Mesenchymal stem cell (in vitro differentiated cells and primary cell): ENCODE measurements at places on chromosomes 5 and 9.

DNA sequence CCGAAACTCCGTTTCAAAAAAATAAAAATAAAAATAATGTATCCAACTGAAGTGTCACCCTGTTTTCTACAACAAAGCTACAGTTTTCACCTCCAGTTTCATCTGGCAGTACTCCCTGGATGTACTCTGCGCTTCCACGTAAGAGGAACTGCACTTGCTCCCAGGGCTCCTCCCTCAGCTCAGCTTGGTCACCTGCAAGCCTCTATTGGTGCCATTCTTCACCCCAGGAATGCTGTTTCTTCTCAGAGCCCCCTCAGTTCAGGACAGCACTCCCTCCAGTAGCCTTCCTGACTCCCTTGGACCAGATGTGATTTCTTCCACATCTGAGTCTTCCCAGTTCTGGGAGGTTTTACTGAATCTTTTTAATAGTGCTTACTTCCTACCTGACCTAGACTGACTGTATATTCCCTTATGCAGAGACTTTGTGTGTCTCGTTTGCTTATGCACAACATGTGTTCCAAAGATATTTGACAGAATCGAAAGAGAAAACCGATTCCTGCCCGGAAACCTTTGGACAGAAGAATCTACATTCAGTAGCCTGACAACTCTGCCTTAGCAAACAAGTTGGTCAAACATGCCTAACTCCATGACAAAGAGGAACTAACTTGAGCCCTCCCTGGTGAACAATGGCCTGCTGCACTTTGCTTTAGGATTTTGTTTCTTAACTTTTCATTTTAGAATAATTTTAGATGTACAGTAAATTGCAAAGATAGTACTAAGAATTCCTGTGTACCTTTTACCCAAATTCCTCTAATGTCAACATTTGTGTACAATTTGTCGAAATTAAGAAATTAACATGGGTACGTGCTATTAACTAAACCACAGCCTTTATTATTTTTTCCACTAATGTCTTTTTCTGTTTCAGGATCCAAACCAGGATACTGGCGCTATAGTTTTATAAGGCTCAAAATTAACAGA lies 814 bp downstream of the CCDC125 start:
- H3K4me3 ChIP-seq: no peak overlapping the region
- H3K36me3 ChIP-seq: no peaks in the 10 kb centered on the region
- H3K4me1 ChIP-seq: peaks cover 2% of the 10 kb centered on the region
- DNase-seq: no peak
- H3K27me3 ChIP-seq: no peaks in the 10 kb centered on the region
- H3K27ac ChIP-seq: no peak overlapping the region

- peaks cover 8% of the 10 kb centered on the region for H3K4me1 ChIP-seq
- no peak overlapping the region for H3K4me3 ChIP-seq
- H3K27me3 ChIP-seq: no peaks in the 10 kb centered on the region
- H3K36me3 ChIP-seq: no peaks in the 10 kb centered on the region
Measured at GRCh38 chr5:119340597-119341218, 15.1 kb upstream of the TNFAIP8 start.

DNA sequence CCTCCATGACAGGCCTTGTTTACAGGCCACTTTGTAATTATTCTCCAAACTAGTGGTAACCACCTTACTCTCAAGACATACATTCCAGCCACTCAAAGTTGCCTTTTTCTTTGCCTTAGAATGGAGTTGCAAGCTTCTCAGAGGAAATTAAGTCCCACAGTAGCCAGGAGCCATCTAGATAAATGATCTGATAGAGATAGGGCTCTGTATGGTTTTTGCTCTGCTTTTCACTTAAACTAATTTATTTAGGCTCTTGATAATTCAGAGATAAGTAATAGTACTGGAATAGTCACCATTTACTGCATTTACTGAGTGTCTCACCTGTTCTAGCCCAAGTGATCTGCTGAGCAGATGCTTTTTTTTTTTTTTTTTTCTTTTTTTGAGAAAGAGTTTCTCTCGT lies 7.5 kb downstream of the LARP1 start:
- H3K36me3 ChIP-seq: peaks cover 5% of the 10 kb centered on the region
- H3K4me1 ChIP-seq: peaks cover 13% of the 10 kb centered on the region
- no peak for DNase-seq
- no peaks in the 10 kb centered on the region for H3K27me3 ChIP-seq
- no peak overlapping the region for H3K27ac ChIP-seq

DNA sequence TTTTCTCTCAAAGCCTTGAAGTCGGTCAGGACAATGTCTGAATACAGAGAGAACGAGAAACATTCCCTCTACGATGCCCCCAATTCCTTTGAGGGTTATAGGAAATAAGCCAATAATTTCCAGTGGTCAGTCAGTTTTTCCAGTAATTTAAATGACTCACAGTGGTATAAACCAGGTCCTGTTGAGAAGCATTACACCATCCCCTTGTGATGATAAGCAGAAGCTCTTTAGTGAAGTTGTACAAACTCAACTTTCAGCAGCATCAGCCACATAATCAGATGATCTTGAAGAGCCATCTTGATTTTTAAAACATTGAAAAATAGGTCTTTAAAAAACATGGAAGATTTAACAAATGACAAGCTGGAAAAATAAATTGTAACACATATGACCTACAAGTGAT lies 173.9 kb upstream of the ZNF462 start:
- no peak overlapping the region for H3K4me3 ChIP-seq
- peak; percentile 76 for DNase-seq
- no peaks in the 10 kb centered on the region for H3K27me3 ChIP-seq
- no peaks in the 10 kb centered on the region for H3K36me3 ChIP-seq
- no peak overlapping the region for H3K27ac ChIP-seq

DNA sequence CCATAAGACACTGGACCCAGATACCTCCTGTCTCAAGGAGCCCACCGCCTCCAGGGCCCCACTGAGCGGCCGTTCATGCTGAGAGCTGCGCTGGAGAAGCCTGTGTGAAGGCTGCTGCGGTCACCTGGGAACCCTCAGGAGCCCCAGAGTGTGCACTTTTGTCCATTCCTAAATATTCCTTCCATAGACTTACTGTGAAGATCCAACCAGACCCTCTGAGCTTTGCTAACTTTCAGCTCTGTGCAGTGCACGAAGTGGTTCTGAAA lies 119.5 kb downstream of the COL23A1 start:
- no peak overlapping the region for H3K27ac ChIP-seq
- H3K4me3 ChIP-seq: no peak overlapping the region
- peaks cover 24% of the 10 kb centered on the region for H3K27me3 ChIP-seq
- DNase-seq: no peak
- H3K36me3 ChIP-seq: no peaks in the 10 kb centered on the region
- H3K4me1 ChIP-seq: no peaks in the 10 kb centered on the region

DNA sequence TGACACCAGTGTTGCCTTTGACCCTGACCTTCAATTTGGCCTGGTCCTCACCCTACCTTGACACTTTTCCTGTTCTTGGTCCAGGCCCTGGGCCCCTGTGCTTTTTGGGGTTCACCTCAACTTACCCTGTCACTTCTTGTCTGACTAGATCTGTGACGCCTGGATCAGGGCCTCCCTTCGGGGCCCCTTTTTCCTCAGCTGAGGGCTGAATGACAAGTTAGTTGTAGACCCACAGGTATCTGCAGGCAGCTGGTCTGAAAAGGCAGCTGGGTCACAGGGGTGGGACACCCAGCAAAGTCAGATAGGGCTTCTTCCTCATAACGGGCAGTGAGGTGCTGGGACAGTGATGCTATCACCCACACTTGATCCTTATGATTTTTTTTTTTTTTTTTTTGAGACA lies 10.0 kb upstream of the MYORG start:
- no peaks in the 10 kb centered on the region for H3K36me3 ChIP-seq
- H3K4me3 ChIP-seq: no peak overlapping the region
- H3K4me1 ChIP-seq: no peaks in the 10 kb centered on the region
- H3K27me3 ChIP-seq: no peaks in the 10 kb centered on the region

DNA sequence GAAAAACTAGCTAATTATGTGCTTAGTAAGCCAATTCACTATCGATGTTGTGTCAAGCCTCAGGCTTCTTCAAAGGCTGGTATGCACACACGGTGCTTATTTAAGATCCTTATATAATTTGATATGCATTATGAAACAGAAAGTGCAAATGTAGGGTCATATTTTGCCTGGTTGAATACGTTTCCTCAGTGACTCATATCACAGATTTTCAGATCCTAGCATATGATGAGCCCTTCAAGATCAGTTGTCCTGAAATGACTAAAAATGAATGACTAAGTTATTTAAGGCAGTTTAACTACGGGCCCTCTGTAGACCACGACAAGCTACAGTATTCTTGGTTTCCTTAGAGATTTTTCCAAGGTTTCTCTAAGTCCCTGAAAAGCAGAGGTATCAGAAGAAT lies 778.3 kb downstream of the PRELID2 start:
- peak; percentile 53 for DNase-seq
- no peaks in the 10 kb centered on the region for H3K27me3 ChIP-seq
- H3K4me3 ChIP-seq: no peak overlapping the region
- no peak overlapping the region for H3K27ac ChIP-seq

GRCh38 chr5:111129938-111130337 lies 37.8 kb downstream of the WDR36 start:
- H3K4me1 ChIP-seq: no peaks in the 10 kb centered on the region
- no peaks in the 10 kb centered on the region for H3K27me3 ChIP-seq
- no peaks in the 10 kb centered on the region for H3K36me3 ChIP-seq
- DNase-seq: no peak
- H3K27ac ChIP-seq: no peak overlapping the region
- H3K4me3 ChIP-seq: no peak overlapping the region

DNA sequence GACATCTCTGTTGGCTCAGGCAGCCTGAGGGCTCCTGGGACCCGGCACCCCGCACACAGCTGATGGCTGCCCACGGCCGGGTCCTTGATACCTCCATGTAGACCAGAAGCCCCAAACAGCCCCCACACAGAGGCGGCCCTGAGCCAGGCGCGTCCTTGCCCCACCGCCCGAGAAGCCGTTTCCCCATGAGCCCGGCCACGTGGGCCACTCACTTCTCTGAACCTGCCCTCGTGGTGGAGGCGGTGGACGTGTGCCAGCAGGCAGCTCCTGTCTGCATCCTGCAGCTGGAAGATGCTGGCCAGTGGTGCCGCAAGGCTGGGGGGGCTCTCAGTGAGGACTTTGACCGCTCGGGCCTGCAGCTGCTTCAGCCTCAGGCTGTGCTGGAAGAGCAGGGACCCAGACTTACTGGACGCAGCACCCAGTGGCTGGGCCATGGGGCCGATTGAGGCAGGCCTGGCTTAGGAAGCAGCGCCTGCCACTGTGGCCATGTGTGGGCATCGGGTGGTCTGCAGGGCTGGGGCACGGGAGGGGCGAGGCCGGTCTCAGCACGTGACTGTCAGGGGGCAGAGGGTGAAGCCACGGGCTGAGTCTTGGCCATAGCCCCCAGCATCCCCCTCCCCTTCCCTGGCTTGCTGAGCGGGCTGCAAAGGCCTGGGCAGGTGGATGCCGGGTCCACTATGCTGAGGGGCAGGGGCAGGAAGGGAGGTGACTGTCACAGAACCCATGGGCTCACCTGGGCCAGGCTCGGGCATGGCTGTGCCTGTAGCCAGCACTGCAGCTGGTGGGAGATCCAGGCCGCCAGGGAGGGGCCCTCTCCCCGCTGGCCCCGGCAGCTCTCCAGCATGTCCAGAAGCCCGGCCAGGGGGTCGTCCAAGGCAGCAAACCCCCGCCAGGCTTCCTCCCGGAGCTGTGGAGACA lies 50.0 kb downstream of the EXD3 start:
- no peaks in the 10 kb centered on the region for H3K27me3 ChIP-seq
- H3K27ac ChIP-seq: no peak overlapping the region
- DNase-seq: no peak

DNA sequence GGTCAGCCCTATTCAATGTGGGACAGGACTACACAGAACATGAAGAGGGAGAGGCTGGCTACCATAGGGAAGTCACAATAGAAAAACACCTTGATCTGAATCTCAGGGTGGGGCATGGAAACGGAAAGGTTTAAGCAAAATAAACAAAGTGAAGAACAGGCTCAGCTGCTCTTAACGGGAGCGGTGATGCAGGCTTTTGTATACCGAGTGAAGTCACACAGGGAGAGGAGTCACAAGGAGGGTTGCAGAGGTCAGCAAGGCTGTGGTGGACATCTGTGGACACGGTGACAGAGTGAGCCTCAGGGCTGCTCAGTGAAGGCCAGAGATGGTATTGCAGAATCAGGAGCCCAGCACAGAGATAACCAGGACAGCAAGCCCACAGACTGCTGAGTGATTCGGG lies 30.6 kb upstream of the SEMA4D start:
- H3K27me3 ChIP-seq: peaks cover 69% of the 10 kb centered on the region
- H3K36me3 ChIP-seq: no peaks in the 10 kb centered on the region

GRCh38 chr9:15426019-15426418 lies 3.3 kb downstream of the SNAPC3 start:
- H3K36me3 ChIP-seq: peaks cover 55% of the 10 kb centered on the region
- H3K27me3 ChIP-seq: no peaks in the 10 kb centered on the region
- H3K4me3 ChIP-seq: no peak overlapping the region
- H3K4me1 ChIP-seq: peaks cover 10% of the 10 kb centered on the region
- H3K27ac ChIP-seq: no peak overlapping the region
- no peak for DNase-seq

GRCh38 chr9:136514022-136514714 lies 31.3 kb upstream of the SEC16A start:
- peaks cover 13% of the 10 kb centered on the region for H3K4me1 ChIP-seq
- DNase-seq: no peak
- peaks cover 99% of the 10 kb centered on the region for H3K36me3 ChIP-seq
- no peak overlapping the region for H3K4me3 ChIP-seq
- H3K27ac ChIP-seq: no peak overlapping the region
- H3K27me3 ChIP-seq: no peaks in the 10 kb centered on the region

DNA sequence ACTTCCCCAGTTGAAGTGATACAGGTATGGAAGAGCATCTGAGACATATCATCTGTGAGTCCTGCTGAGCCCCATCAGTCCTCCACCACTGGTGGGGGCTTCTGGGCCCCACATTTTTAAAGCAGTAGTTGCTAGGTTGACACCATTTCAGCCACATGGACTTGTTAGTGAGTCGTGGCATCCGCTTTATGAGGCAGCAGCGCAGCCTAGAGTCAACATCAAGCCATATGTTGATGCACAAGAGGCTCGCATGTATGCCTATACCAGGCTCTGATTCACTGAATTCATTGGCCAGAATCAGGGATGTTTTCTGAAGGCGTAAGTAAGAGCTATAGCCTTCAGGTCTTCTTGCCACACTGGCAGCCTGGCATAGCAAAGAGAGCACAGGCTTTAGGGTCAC lies 26.8 kb downstream of the ZNF346 start:
- no peaks in the 10 kb centered on the region for H3K4me1 ChIP-seq
- H3K27me3 ChIP-seq: no peaks in the 10 kb centered on the region
- H3K4me3 ChIP-seq: no peak overlapping the region
- no peak overlapping the region for H3K27ac ChIP-seq

GRCh38 chr5:132486318-132487094 lies 4.1 kb downstream of the IRF1 start:
- H3K27ac ChIP-seq: no peak overlapping the region
- no peak for DNase-seq
- peaks cover 36% of the 10 kb centered on the region for H3K4me1 ChIP-seq
- H3K27me3 ChIP-seq: no peaks in the 10 kb centered on the region
- peaks cover 55% of the 10 kb centered on the region for H3K36me3 ChIP-seq
- no peak overlapping the region for H3K4me3 ChIP-seq

- no peak for DNase-seq
- H3K27ac ChIP-seq: no peak overlapping the region
- H3K4me3 ChIP-seq: no peak overlapping the region
Measured at GRCh38 chr9:97752274-97752673, 55.1 kb upstream of the XPA start.
